ENCODE measurements at places on chromosomes 6 and 20.

DNA sequence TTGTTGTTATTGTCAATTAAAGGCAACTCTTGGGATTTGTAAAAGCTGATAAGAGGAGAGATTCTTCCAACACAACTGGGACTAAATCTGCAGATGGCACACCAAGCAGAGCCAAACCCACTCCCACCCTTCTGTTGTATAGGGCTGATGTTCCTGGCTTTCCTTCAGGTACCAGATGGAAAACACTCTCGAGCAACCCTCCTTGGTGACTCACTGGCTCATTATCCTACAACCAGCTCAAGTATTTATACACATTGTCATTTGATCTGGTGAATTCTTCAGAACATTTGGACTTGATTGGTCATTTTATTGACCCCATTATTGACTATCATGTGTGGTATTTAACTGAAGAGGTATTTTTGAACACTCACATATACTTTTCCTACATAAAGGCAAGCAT is 190.3 kb upstream of the PCSK2 start:
- DNase-seq: no peak

- no peak for DNase-seq
Measured at GRCh38 chr20:62356589-62357186, 10.4 kb downstream of the LAMA5 start.

GRCh38 chr20:41221614-41222218 is 84.4 kb downstream of the PLCG1 start:
- no peak for DNase-seq

DNA sequence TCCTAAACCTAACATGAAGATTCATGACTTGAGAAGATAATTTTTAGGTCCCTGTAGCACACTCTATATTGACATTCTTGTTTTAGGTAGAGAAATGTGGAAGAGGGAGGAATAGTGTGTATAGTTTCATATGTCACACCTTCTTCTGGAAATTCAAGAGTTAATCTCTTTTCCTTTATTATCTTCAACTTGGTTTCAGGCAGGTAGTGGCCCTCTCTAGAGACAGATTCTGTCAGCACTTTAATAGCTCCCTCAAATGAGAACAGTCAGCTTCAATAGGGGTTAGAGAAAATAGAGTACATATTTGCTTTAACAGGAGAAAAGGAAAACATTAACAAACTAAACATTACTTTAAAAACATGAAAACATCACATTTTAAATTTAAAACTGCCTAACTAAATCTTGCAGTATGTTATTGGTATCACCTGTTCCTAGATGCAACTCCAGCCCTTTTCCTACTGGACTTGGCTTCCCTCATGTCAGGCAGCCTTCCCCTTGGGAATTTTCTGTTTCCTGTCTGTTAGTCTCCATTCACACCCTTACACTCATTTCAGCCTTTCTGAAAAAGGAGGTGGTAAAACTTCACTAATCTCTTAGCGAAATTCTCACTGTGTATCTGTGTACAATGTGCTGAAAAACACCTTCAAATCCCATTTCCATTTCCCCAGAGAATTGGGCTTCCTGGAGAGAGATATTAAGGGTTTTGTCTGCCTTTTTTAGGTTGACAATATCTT is 192.3 kb upstream of the RNF217 start:
- no peak for DNase-seq

- no peak for DNase-seq
Measured at GRCh38 chr20:57649617-57650015, 29.4 kb upstream of the ZBP1 start.

DNA sequence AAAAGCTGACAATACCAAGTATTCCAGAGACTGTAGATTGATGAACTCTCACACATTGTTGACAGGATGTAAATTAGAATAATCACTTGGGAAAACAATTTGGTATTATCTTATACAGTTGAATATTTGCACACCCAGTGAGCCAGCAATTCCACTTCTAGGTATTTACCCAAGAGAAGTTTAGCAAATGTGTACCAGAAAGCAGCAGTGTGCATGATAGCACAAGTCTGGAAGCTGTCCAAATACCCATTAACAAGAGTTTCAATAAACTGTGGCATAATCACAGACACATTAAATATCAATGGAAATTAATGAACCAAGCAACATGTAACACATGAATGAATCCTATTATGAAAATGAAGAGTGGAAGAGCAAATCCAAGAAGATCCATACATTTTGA is 233.6 kb downstream of the TPBG start:
- no peak for DNase-seq

GRCh38 chr20:35104685-35105295 is 12.2 kb upstream of the TRPC4AP start:
- DNase-seq: no peak

DNA sequence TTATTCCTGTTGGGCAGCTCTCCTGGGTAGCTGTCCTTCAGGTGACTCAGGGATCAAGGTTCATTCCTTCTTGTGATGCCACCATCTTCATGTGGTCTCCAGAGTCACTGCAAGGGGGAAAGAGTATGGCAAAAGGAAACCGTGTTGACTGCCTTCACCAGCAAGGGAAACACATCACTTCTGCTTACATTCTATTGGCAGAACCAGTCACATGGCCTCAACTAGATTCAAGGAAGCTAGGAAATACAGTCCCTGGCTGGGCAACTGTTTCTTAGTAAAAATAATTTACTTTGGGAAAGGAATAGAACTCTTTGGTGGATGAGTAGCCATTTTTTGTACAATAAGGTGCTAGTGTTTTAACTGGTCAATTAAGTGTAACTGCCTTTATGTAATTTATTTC is 5.3 kb downstream of the ANKRD6 start:
- DNase-seq: no peak

- no peak for DNase-seq
Measured at GRCh38 chr6:166774770-166775169, 147.7 kb upstream of the RPS6KA2 start.

- peak; percentile 77 for DNase-seq
Measured at GRCh38 chr6:108896111-108896661, 48.0 kb downstream of the ARMC2 start.

- no peak for DNase-seq
Measured at GRCh38 chr20:61809006-61809770, 256.5 kb downstream of the TAF4 start.

DNA sequence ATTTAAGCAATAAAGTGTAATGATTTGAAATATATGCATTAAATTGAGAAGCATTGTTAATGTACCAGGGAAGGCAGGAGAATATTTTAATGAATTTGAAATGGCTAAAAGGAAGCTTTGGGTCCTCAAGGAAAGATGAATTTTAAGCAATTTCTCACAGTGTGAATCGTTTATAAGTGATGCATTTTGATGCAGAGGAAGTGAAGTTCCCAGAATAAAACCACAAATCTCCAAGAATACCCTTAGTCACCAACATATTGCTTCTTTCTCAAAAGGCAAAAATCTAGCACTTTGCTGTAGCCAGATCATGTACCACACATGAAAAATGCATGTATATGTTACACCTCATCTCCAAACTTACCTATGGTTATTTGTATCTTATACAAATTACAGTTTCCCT is 11.7 kb downstream of the TPD52L1 start:
- DNase-seq: no peak

GRCh38 chr6:143146186-143146851 is 85.6 kb downstream of the AIG1 start:
- no peak for DNase-seq

GRCh38 chr20:54497931-54498718 is 22.7 kb downstream of the DOK5 start:
- DNase-seq: no peak

DNA sequence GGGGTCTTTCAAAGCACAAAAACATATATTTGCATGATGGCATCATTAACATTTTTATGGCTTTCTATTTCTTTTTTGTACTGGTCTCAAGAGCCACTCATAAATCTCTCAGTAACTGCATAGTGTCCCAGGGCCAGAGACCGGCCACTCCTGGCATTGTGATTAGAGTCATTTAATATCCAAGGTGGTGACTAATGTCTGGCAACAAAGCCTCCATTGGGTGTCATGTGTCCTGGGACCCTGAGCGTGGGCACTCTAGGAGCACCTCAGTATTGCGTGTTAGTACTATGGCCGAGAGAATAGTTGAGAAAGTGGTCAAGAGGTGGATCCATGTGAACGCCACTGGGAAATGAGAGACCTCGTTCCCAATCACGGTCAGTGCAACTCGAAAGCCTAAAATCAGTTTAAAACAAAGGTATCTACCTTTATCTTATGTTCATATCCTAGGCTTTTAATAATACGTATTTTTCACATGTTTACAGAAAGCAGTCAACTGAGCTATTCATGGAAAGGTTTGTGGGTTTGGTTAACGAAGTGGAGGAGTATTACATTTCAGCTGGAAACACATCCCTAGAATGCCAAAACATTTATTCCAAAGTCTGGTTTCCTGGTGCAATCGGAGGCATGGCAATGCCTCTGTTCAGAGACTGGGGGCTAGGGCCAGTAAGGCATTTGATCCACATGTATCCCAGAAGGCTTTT is 2.7 kb upstream of the ESR1 start:
- no peak for DNase-seq

GRCh38 chr20:37395921-37396415 is 50.0 kb downstream of the SRC start:
- no peak for DNase-seq

- no peak for DNase-seq
Measured at GRCh38 chr6:39428152-39428551, 105.7 kb upstream of the KCNK16 start.

DNA sequence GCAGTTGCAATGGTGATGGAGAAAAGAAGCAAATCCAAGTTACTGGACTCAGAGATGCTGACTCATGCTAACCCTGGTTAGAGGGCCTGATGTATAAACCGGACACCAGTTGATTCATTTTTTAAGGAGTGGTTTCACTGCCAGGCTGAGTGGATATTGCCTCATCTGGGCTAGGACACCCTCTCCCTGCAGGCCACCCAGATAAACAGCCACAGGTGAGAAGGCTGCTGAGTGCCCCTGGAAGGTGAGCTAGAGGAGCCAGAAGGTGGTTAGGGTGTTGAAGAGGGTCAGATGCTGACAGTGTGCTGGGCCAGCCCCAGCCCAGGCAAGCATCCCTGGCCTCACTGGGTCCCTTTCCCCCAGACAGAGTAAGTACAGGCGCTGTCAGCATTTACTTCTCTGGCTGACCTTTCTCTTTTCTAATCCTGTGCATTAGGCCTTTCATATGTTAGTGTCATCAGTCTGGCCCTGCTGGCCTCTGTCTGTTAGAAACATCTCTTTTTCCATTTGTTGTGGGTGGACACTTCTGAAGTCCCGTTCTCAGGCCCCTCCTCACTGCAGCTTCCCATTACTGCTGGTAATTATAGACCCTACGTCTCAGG is 13.5 kb downstream of the EPB41L1 start:
- DNase-seq: no peak

- no peak for DNase-seq
Measured at GRCh38 chr6:156427345-156427744, 349.8 kb upstream of the ARID1B start.

DNA sequence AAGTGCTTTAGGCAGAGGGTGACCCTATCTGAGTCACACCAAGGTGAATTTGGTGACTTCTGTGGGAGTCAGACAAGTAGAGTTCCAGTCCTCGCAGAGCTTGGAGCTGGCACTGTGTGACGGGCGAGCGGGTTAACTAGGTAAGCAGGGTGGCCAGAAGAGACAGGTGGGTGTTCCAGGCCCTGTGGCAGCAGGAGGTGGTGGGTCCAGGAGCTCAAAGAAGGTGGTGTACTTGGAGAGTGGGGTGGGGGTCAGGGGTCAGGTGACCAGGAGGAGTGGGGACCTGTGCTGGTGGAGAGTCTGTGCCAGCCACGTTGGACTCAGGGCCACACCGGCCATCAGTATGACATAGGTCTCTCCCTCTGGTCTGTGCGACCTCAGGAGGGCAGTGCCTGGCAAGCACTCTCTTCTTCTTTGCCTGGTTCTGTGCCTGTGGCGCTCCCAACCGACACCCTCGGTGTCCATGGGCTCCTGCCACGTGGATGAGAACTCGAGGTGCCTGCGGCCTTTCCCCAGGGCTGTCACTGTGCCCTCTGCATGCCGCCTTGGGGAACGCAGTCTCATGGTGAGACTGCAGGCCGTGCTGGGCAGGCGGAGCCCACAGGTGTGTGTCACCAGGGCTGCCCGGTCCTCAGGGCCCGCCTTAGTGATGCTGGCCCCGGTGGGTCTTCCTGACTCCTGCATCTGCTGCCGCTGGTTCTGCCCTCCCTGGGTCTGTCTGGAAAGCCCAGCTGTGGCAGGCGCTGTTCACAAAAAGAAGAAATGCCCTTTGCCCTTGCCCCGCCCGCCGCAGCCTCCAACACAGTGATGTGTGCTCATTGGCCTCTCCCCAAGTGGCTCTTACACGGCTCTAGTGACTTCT is 1.6 kb downstream of the MRGBP start:
- DNase-seq: no peak

DNA sequence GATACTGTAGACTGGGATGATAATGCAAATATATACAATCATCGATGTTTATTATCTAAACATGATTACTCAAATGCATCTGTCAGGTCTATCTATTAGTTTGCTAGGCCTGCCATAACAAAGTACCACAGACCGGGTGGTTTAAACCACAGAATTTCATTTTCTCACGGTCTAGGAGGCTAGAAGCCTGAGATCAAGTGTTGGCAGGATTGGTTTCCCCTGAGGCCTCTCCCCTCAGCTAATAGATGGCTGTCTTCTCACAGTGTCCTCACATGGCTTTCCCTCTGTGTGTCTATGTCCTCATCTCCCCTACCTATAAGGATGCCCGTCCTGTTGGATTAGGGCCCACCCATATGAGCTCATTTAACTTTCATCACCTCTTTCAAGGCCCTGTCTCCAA is 512.6 kb upstream of the SLC35B3 start:
- no peak for DNase-seq

DNA sequence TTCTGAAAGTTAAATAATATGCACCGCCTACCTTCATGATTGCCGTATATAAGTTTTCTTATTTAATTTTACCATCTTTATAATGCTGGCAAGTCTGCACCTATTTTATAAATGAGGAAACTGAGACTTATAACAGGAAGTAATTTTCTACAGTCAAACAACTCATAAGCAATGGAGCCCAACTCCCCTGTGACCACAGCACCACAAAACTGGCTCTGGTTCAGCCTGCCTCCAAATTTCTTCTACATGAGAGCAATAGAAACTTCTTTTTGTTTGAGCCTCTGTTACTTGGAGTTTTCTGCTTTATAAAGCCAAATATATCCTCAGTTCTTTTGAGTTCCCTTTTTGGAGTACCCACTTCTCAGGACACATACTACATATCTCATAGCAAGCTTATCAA is 131.1 kb upstream of the HSF2 start:
- DNase-seq: peak; percentile 9

DNA sequence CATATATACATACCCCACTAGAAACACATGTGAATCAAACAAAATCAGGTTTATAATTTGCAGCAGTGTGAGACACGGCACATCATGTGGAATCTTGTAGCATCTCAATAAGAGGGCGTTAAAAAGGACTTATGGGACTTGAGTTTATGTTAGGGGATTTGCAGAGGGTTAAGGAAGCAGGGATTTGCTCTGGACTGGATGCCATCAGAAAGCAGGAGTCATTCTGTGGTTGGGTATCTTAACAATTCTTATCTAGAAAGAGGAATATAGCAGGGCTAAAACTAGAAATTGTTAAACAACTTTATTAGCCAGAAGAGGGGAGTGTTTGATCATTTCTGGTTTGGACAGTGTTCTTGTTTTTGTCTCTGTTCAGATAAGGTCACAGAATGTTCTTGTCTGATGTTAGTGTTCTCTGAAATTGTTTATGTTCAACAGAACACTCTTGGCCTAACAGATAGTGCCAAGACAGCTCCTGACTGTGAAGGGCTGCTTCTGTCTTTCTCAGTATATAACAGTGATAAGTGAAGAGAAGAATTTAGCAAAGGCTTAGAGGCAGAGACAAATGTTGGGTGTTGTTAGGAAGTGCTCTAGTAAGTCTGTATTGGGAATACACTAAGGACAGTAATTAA is 39.2 kb downstream of the LIN28B start:
- DNase-seq: peak; percentile 57

GRCh38 chr6:77740380-77740779 is 87.5 kb downstream of the MEI4 start:
- peak; percentile 3 for DNase-seq

Data from KBM-7 (cell line).